GM13976 (cell line): ENCODE measurements at places on chromosomes 1 and 21.

DNA sequence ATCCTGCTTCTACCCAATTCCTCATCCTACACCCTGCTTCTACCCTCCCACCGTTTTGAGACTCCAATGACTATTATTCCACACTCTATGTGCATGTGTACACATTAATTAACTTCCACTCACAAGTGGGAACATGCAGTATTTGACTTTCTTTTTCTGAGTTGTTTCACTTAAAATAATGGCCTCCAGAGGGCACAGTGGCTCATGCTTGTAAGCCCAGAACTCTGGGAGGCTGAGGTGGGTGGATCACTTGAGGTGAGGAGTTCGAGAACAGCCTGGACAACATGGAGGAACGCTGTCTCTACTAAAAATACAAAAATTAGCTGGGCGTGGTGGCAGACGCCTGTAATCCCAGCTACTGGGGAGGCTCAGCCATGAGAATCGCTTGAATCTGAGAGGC lies 464.8 kb downstream of the PTBP2 start:
- DNase-seq, result no peak

- DNase-seq, result no peak
Measured at GRCh38 chr1:172324761-172325160, 95.7 kb upstream of the C1orf105 start.

DNA sequence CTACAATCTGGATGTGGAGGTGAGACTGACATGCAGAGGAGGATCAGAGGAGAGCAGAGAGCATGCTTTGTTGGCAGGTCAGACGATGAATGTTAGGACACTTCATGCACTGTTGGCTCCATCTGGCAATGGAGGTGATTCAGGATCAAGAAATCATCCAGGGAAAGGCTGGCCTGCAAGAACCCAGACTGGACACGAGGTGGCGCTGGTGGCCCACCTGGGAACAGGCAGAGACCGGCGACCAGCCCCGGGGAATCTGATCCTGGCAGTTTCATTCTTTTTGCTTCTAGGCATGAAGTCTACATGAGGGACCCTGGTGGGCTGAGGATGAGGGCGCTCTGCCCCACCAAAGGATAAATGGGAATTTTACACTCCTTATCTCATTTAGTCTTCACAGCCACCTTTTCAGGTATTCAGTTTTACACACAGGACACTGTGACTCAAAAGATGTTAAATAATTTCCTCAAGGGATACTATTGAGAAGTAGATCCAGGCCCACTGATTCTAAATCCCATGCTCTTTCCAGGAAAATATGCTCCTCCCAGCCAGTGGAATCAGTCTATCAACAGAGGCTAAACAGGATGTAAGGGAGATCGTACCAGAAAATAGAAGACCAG lies 26.2 kb upstream of the SCMH1 start:
- DNase-seq, result peak; percentile 83

DNA sequence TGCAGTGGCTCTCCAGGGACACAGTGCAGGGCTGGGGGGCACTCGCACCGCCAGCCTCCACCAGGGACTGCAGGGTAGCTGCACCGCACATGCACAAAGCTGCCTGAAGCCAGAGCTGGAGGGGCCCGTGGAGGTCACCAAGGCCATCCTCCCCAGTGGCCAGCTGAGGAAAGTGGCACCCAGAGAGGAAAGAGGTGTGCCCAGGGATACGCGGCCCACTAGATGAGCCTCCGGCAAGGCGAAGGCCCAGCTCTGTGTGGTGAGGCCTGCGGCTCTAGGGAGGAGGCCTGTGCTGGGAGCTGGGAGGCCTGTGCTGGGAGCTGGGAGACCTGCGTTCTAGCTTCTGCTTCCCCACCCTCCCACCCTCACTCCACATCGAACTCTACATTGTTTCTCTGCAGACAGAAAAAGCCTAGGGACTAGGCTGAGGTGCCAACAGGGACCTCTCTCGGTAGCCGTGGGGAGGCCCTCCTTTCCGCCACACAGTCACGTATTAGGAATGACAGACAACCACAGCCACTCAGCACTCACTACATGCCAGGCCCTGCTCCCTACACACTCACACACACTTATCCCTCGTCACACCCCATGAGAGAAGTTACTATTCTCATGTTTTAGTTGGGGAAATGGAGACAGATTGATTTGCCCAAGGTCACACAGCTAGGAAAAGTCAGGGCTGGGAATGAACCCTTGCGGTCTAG lies 921 bp upstream of the ASCL5 start:
- no peak for DNase-seq

- DNase-seq, result no peak
Measured at GRCh38 chr1:147214842-147215539, 10.1 kb downstream of the FMO5 start.

DNA sequence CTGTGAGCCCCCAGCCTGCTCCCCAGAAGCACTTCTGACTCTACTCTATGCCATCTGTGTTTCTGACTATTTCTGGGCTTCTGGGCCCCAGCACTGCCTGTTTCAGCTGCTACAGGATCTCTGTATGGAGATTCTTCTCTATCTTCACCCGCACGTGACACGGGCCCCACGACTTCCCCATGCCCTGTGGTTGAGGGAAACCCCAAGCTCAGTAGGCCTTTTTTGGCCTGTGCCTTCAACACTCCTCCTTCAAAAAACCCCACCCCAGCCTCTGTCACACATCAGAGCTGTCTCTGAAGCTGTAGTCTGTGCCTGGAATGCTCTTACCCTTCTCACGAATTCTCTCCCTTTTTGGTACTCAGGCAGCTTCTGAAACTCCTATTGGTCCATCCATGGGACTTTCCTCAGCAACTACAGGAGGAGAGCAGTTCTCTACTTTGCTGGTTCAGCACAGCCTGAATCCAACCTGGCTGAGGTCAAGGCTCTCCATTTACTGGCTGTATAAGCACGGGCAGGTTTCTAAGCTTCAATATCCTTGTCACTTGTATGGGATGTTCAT lies 2.0 kb upstream of the NID1 start:
- peak; percentile 88 for DNase-seq

GRCh38 chr1:116075990-116076389 lies 35.2 kb upstream of the MAB21L3 start:
- no peak for DNase-seq

- peak; percentile 76 for DNase-seq
Measured at GRCh38 chr1:85201340-85202091, 700 bp upstream of the SYDE2 start.

GRCh38 chr1:46735708-46736324 lies 16.9 kb upstream of the EFCAB14 start:
- peak; percentile 37 for DNase-seq

- no peak for DNase-seq
Measured at GRCh38 chr1:97066860-97067259, 345.3 kb downstream of the PTBP2 start.

- DNase-seq, result peak; percentile 56
Measured at GRCh38 chr1:64895500-64895899, 70.8 kb downstream of the JAK1 start.

GRCh38 chr1:221729771-221730330 lies 12.0 kb downstream of the DUSP10 start:
- DNase-seq, result no peak

GRCh38 chr1:168387781-168388760 lies 107.4 kb downstream of the TBX19 start:
- DNase-seq, result no peak

DNA sequence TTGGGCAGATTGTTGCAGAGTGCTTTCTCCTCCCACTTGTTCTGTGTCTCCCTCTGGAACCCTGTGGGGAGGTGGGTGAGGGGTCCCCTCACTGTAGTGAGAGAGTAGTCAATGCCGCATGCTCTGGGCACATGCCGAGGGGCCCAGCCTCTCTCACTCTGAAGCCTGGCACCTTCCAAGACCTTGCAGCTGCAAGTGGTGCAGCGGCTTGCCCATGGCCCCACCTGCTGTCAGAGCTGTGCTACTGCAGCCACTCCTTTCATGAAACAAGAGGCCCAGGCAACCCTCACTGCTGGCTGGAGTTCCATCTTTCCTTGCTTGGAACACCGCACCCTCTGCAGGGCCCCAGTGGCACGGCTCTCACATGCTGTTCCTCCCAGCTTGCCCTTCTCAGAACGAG lies 58.4 kb upstream of the COL6A1 start:
- DNase-seq, result no peak

DNA sequence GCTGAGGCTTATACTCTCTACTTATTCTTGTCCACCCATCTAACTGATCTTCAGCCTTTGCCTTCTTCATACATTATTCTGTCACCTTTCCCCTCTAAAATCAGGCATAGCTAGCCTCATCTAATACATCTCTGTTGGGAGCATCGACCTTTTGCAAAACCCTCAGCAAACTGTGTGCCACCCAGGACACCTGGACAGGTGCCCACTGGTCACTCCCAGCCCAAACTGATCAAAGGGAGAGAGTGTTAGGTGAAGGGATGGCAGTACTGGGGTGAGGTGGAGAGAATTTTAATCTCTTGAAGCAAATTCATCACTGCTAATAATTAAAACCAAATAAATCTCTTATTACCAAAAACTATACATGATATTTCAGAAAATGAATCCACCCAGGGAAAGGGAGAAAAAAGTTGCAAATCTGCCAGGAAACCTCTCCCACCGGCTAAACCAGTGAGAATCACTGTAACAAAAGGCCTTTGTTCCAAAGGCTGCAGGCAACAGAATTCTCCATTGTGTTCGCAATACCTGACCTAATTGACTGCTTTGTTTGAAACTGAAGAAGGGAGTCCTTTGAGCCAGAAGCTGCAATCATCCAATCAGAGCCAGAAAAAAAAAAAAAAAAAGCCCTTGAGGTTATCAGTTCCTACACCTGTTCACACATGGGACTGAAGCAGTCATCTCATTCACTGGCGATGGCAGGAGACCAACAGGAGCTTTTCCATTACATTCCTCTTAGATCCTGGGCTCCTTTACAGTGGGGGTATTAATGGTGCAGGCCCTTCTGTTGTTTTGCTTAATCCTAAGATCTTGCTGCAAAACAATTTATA lies 172.6 kb downstream of the APP start:
- no peak for DNase-seq

GRCh38 chr1:206114692-206115640 lies 2.2 kb downstream of the AVPR1B start:
- DNase-seq, result no peak
